ENCODE measurements at places on chromosomes 16 and 17.

GRCh38 chr17:17849147-17849820 is 12.5 kb upstream of the SREBF1 start:
- DNase-seq: peak; percentile 89

- no peak for DNase-seq
Measured at GRCh38 chr17:78151514-78152008, 5.4 kb downstream of the C17orf99 start.

DNA sequence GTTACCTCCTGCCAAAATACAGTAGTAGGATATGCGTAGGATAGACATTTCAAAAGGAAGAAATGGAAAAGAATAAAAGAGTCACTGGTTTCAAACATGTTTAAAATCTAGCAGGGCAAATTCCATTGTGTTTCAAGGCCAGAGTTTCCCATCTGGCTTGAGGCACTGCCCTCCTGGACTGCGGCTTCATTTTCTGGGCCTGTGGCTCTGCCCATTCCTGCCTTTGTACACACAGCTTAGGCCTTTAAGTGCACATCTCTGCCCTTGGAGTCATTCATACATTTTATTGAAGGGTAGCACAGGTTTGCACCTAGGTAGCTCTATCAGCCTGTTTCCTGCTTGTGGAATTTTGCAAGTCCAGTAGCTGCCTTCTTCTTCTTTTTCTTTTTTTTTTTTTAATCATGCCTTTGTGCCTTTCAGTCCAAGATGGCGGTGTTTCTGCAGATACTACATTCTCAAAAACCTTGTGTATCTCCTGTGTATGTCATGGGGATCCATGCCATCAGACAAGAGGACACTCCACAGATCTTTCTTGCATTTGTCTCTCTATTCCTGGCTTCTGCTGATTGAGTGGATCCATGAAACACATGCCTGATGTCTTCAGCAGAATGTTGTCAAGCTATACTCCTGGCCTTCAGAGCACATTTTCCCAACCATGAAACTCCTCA is 282.9 kb downstream of the BCAS3 start:
- no peak for DNase-seq

GRCh38 chr17:80071116-80071841 is 30.1 kb upstream of the GAA start:
- no peak for DNase-seq

DNA sequence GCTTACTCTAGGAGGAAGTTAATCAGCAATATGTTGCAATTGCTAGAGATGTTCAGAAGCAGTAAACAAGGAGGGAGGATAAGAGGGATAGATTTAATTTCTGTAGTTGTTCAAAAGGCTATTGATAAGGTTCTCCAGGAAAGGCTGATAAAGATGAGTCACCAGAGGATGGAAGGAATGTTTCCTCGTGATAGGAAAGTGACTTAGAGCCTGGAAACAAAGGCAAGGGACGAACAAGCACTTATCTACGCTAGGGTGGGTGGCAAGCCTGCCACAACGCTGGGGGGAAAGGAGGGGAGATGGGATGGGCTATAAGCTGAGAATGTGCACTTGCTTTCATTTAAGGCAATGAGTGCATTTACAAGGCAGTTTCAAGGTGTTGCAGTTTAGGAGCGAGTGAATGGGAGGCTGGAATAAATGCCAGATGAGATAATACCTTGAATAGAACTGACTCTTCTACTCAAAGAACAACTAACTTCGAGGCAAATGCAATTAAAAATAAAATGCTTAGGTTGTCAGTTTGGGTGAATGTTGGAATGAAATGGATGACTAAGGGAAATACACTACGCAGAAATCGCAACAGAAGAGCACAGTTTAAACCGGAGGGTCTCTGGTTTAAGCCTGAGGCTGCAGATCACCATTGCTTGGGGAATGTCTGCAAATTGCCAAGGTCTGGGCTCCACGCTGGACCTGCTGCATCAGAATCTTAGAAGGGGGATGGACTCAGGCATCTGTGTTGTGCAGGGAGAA is 76.0 kb upstream of the RBBP6 start:
- DNase-seq: no peak

- no peak for DNase-seq
Measured at GRCh38 chr16:60811657-60812056, 1224.6 kb downstream of the CDH8 start.

- no peak for DNase-seq
Measured at GRCh38 chr17:34156741-34157589, 98.1 kb upstream of the CCL2 start.

GRCh38 chr16:27226976-27227705 is 23.8 kb downstream of the KDM8 start:
- no peak for DNase-seq

All from CD8-positive, alpha-beta memory T cell (primary cell).